T-cell (primary cell): ENCODE measurements at places on chromosomes 16 and 17. TPM values are rescaled to one million over a fixed set of nuclear protein-coding genes. Genes with fewer than 3 reads are reported as not detected.

DNA sequence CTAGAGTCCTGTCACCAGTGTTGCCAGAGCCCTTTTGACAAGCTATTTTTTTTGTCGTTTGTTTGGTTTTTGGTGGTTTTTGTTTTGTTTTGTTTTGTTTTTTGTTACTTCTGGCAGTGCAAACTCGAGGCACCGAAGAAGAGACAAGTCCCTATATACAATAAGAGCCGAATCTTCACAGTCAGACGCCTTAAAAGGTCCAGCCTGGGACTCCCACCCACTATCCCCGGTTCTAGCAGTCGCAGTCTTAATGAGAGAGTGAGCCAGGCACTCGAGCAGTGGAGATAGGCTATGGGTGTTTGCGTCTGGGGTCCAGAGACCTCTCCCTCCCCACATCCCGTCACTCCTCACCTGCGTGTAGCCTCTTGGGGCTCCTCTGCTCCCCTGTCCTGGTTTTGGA is 1.9 kb downstream of the OR1F1 start:
- DNase-seq = no peak

DNA sequence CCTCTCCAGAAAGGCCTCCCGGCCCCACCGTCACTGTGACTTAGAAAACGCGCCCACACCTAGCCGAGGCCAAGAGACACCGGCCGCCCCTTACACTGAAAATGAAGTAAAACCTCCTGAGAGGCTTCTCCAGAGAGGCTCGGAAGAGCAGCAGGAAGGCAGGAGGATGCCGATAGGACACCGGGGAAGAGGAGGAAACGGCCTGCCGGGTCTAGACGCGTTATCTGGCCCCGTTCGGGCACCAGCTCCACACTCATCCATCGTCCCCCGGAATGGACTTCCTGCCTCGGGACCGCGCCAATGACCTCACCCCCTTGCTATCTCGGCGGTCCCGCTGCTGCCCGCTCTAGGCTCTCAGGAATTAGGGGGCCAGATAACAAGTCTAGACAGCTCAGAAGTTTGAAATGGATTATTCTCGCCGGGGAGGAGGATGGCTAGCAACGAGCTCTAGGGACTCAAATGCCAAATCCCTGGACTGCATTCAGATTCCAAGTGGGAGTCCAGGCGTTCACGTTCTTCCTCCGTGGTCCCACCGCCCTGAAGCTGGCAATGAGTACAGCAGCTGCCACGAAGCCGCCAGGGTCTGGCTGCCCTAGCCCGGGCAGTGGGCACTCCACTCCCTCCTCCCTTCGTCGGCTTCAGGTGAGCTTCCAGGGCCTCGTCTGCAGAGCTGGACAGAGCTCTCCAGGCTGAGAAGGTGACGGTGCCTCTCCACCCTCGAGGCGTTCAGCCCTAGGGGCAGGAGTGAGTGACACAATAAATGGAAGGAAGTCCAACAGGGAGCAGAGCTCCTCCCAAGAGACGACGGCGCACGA is 350.9 kb downstream of the FOXL1 start:
- no peak for DNase-seq

- no peak for DNase-seq
Measured at GRCh38 chr17:48676963-48677558, 45.3 kb downstream of the PRAC1 start.

Gene NDRG4
- 1.7 TPM for total RNA-seq

Gene DNAH3
- total RNA-seq = not detected
